Stimulated activated CD8-positive, alpha-beta memory T cell treated with anti-CD3 and anti-CD28 coated beads, Interleukin-7, amount 100 ng/mL, for 4 hours (primary cell): ENCODE measurements at places on chromosomes 2 and 18.

- DNase-seq, result no peak
These were observed 1199.1 kb downstream of the CNTNAP5 start for GRCh38 chr2:125224188-125224587.

DNA sequence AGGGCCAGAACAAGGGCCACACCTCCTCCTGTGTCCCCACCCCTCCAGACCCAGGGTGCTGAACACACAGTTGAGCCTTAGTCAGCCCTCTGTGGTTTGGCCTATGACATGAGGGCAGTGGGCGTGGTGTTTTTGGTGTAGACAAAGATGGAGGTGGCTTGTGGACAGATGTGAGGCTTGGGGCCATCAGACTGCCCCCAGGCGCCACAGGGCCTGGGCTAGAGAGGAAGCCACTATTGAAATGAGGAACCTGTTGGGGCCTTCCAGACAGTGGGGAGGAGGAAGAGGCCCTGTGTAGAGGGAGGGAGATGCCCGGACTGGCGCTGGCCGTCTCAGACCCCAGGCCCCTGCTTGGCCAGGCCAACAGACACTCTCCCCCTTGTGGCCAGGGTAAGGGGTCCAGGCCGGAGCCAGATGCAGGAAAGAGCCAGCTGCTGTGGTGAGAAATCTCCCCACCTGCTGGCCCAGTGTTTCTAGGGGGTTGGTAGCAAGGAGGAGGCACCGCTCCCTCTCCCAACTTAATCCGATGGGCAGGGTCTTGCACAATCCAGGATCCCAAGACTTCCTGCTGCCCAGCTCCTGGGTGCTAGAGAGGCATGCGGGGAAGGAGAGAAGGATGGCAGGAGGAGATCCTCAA is 53.8 kb downstream of the SMAD7 start:
- DNase-seq, result no peak

DNA sequence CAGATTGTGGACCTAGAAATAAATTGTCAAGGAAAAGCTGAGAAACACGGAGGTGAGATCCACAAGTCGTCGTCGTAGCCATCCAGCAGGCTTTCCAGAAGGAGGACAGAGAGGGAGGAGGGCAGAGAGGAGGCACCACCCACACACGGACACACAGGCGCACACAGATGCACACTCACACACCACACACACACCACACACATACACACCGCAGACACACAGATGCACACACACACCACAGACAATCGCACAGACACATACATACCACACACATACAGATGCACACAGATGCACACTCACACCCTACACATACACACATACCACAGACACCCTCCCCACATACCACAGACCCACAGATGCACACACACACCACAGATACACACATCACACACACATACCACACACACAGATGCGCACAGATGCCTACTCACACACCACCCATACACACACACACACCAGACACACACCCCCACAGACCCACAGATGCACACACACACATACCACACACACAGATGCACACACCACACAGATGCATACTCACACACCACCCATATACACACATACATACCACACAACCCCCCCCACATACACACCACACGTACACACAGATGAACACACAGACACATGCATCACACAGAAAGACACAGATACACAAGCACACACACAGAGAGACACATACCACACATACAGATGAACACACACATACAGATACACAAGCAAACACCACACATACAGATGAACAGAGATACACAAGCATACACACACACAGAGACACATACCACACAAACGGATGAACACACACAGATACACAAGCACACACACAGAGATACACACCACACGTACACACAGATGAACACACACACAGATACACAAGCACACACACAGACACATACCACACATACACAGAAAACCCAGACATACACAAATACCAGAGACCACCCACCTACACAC is 12.7 kb upstream of the BOK start:
- no peak for DNase-seq

DNA sequence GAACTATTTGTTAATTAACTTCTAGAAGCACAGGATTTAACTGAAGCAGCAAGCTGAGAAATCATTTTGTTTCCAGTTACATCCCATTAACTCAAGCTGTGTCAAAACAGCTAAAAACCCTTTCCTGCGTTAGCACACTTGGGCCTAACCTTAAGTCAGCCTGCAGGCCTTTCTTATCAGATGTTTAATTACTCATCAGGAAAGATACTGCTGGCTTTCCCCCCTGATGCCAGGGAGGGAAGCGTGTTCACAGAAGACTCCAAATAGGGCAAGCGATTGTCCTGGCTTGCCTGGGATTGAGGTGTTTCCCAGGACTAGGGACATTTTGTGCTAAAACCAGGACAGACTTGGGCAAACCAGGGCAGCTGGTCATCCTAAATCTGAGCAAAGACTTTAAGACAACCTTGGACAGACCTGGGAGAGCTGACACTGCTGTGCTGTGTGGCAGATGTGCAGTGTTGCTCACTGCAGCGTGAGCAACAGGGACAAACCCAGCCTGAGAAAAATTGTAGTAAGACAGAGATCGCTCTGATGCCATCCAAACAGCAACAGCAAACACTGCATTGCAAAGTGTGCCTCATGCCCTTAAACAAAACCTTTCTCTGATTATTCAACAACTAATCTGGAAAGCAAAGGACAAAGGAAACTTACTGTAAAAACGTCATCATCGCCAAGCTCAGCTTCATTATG is 100.9 kb downstream of the SPRED2 start:
- no peak for DNase-seq

DNA sequence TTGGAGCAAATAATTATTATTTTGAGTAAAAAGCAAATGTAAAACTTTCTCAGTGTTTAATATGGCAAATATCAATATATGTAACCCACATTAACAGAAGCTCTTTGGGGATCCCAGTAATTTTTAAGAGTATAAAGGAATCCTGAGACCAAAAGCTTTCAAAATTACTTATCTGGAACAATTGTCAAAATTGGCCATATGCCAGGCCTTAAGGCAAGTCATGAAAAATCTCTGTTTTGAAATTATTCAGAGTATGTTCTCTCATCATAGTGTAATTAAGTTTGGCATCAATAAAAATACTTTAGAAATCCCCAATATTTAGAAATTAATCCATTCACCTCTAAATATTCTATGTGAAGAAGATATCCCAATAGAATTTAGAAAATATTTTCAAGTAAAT is 225.3 kb upstream of the ARL4C start:
- no peak for DNase-seq

DNA sequence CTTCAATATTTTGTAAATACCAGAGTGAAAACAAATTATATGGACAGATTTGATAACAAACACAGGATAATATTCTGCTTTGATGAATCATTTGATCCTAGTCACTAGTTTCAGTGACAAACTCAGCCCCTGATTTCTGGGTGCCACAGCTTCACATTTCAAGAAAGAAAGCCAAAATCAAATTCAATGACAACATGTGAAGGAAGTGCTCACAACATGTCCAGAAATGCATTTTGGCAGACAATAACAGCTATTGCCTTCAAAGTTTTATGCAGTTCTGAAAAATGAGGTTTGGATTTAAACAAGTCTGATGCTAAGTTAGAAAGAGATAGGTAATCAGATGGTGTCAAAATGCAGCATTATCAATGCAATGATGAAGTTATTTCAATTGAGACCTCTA is 106.9 kb upstream of the PIEZO2 start:
- no peak for DNase-seq

- DNase-seq, result no peak
These were observed 41.1 kb upstream of the REG3G start for GRCh38 chr2:78984386-78984785.

GRCh38 chr18:31371989-31372388 is 4.6 kb upstream of the DSG4 start:
- no peak for DNase-seq

- DNase-seq, result no peak
These were observed 16.4 kb upstream of the LPIN2 start for GRCh38 chr18:3029215-3029952.

GRCh38 chr2:195520671-195521155 is 136.3 kb upstream of the SLC39A10 start:
- DNase-seq, result no peak
